ENCODE measurements at places on chromosomes 7 and 10. TPM values are rescaled to one million over a fixed set of nuclear protein-coding genes. Genes with fewer than 3 reads are reported as not detected.

DNA sequence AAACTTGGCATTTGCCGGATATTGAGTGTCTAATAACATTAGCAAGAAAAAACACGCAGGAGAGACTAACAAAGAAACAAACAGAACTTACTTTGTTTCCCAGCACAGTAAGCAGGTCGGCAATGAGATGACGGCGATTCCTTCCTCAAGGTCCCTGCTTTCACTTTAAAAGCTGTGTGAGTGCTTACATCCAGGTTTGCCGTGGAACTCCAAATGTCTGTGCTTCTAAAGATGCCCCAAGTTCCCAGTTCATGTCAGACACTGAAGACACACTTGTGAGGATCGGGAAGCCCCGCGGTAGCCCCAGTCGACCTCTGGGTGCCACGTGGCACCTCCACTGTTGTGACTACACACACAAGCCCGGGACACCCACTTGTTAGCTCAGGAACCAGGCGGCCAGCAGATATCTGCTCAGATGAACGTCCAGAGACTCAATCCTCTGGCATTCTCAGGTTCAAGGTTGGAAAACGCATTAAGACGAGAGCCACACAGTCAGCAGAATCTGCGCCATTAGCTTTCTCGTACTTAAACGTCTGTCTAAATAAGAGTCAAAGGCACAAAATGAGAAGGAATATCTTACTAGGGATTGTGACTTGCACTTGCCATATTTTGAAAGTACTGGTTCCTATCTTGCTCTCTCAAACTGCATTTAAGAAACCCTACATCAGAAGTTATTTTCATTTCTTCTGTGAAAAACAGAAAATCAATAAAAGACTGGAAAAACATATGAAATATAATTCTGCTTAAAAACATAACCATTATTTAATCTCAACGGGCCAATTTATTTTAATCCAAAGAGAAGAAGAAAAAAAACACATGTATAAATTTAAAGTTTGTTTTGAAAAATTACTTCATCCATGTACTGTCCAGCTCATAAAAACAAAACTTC lies 207.6 kb upstream of the KLF14 start:
- no peak for DNase-seq

- DNase-seq, result peak; percentile 37
Measured at GRCh38 chr10:99329554-99330346, 594 bp downstream of the CNNM1 start.

GRCh38 chr7:56026538-56026937 lies 24.7 kb downstream of the PSPH start:
- DNase-seq, result no peak

RNF148 gene
- 0.41 TPM for polyA plus RNA-seq

PCLO gene
- 4.0 TPM for polyA plus RNA-seq
